ENCODE measurements at places on chromosomes 1 and 21.
A peak's percentile ranks its signal among the peaks of the same experiment; 100 is the strongest.

DNA sequence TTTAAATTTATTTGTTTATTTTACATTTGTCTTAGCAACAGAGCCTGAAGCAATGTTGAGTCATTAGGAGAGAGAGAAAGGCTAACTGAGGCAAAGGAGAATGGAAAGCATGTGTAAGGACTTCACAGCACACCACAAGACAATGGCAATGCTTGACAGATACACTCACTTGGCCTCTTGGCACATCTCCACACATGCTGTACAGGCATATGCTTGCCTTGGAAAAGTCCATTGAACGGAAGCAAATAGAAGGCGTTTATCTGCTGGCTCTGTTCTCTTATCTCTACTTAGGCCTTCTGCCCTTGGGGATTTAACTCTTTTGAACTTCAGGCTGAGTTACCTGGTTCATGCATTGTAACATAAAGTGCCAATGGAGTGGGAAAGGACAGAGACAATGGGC is 262.2 kb upstream of the POU3F1 start:
- no peak for DNase-seq

DNA sequence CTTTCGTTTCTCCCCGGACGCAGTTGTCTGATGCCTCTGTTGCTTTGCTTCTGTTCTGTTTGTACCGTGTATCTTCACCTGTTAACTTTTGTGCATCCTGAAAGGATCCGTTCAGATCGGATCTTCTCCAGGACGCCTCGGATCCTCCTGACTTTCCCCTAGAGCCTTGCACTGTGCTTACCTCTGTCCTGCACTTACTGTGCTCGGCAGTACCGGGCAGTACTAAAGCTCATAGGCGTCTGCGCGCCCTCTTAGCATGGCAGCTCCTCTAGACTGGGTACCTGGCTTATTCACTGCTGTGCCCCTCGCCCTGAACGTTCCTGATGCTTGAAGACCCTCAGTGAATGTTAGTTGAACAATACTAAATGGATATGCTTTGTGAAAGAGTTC is 934 bp downstream of the SCP2 start:
- no peak for DNase-seq

GRCh38 chr1:180215856-180216625 is 14.0 kb upstream of the LHX4 start:
- no peak for DNase-seq

DNA sequence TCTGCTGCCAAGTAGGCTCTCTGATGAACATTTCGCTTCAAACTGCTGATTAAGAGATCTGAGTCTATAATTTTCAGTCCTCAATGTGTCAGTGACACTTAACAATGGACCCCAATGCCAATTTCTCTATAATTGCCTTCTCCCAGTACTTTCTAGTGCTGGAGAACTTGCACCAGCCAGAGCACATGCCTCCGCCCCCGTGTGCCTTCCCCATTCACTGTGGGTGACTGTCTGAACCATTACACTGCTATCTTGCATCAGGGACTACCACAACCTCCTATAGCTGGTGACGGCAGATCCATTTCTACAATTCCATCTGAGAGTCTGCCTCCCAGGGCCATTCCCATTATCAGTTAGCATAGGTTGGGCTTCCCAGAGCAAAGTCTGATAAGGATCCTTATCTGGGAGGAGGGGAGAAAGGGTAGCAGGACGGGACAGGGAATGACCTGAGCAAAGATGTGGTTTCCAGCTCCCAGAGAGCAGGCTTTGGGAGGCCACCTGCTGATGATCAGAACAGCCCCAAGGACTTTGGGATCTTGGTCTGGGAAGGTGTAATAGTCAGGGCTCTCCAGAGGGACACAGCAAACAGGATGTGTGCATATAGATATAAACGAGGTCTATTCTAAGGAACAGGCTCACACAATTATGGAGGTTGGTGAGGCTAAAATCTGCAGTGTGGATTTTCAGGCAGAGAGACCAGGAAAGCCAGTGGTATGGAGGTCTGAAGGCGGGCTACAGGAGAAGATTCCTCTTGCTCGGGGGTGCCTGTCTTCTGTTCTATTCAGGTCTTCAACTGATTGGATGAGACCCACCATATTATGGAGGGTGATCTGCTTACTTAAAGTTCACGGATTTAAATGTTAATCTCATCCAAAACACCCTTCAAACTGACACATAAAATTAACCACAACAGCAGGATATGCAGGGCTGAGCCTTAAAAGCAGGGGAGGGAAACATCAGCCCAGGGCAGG is 238.2 kb downstream of the PTPRU start:
- DNase-seq = no peak

- no peak for DNase-seq
Measured at GRCh38 chr1:3924825-3925220, 24.8 kb upstream of the C1orf174 start.

DNA sequence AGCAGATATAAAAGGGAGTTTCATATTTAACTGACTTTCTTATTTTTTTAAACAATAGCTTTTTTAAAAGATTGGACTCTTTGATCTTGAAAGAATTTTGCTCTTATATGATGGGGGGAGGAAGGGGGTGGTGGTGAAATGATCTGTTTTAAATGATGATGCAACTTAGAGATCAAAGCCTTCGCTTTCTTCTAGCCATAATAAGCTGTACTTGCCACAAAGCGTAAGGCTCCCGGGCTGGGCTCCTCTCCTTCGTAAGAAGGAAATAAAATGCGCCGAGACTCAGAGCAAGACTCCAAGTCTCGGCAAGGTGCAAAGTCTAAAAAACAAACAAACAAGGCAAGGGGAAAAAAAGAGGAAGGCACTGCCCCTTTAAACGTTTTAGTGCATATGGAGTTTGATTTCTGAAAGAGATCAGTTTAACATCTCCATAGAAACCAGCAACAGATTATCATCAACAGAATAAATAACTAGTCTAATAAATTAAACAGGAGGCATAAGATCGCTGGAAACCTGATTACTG is 3.3 kb downstream of the CASZ1 start:
- DNase-seq = peak; percentile 60

GRCh38 chr21:46158666-46159300 is 3.4 kb upstream of the FTCD start:
- no peak for DNase-seq

GRCh38 chr1:236089046-236089773 is 24.3 kb upstream of the NID1 start:
- no peak for DNase-seq

- DNase-seq = peak; percentile 27
Measured at GRCh38 chr1:226549937-226550671, 1.5 kb downstream of the STUM start.

- DNase-seq = no peak
Measured at GRCh38 chr1:178566187-178566586, 53.3 kb downstream of the TEX35 start.

DNA sequence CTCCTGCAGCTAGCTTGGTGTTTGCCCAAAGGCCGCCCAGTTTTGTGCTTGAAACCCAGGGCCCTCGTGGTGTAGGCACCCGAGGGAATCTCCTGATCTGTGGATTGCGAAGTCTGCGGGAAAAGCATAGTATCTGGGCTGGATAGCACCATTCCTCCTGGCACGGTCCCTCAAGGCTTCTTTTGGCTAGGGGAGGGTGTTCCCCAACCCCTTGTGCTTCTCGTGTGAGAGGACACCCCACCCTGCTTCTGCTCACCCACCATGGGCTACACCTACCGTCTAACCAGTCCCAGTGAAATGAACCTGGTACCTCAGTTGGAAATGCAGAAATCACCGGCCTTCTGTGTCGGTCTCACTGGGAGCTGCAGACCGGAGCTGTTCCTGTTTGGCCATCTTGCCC is 403.5 kb downstream of the USP25 start:
- DNase-seq = no peak

DNA sequence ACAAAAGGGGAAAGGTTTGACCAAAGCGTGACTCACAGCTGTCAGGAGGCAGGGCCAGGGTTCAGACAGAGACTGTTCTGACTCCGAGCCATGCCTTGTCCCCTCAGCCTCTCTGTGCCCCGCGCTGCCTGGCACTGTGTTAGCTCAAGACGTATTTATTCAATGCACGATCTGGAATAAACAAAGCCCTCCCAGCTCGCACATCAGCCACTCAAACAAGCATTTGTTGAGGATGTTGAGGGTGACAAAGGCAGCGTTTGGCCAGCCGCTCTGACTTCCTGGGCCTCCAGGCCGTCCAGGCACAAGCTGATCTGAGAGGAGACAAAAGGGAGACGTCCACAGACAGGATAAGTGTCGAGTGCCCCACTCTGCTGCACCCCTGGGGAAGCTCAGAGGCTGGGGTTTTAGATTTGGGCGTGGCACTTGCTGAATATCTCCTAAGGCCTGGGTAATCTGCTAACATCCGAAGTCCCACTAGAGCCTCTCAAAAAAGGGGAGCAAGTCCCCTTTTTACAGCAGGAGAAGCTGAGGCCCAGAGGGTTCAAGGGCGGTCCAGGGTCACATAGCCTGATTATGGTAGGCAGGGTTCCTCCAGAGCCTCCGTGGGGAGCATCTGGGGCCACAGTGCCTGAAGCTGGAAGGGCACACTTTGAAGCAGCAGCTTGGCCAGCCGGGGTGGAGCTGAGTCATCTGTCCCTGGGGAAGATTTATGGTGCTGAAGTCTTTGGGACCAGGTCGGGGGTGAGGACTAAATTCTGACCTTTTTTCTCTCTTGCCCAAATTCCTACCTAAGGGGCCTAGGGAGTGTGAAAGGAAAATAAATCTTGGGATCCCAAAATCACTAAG is 95.9 kb downstream of the SPSB1 start:
- DNase-seq = no peak

GRCh38 chr1:61481315-61481715 is 243.6 kb downstream of the TM2D1 start:
- DNase-seq = no peak

DNA sequence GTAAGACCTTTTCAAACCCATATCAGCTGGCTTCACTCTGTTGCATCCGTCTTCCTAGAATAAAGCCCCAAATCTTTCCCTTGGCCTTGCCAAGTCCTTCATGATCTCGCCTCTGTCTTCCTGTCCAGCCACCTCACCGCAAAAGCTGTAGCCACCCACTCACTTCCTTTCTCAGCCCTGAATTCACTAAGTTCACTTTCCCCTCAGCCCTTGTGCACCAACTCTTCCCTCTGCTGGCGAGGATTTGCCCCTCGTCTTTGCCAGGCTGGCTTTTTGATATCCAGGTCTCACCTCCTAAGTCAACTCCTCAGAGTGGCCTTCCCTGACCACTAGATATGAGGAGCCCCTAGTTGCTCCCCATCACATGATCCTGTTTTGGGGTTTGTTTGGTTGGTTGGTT is 3.9 kb upstream of the COL16A1 start:
- DNase-seq = peak; percentile 29

DNA sequence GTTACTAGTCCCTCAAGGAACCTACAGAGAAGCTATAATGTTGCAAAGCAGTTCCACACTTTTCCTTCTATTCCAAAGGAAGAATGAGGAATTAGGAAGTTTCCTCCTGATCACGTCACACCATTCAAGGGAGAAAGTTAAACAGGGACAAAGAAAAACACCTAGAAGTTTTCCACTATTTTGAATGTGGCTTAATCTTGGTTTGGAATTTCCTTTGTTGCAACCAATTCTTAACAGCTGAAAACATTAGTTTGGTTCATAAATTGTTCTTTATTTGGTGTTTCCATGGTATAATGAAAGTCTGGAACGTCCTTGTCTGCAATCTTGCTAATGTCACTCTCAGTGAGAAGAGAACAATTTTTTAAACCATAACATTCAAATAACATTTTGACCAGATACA is 8.4 kb downstream of the MNDA start:
- no peak for DNase-seq

DNA sequence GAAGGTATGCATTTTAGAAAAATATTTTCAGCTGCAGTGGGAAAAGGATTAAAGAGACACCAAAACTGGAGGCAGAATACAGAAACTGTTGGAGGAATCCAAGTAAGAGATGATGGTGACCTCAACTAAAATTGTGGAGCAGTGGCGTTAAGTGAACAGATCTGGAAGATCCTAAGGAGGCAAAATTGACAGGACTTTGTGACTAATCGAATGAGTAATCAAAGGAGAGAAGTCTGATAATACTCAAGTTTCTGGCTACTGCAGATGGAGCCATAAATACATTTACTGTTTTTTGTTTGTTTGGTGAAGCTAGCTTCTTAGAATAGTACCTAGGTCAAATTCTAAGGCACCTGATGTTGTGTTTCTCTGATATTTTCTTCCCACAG is 3.1 kb downstream of the CTBS start:
- no peak for DNase-seq

- no peak for DNase-seq
Measured at GRCh38 chr1:9018333-9018732, 7.9 kb downstream of the SLC2A7 start.

DNA sequence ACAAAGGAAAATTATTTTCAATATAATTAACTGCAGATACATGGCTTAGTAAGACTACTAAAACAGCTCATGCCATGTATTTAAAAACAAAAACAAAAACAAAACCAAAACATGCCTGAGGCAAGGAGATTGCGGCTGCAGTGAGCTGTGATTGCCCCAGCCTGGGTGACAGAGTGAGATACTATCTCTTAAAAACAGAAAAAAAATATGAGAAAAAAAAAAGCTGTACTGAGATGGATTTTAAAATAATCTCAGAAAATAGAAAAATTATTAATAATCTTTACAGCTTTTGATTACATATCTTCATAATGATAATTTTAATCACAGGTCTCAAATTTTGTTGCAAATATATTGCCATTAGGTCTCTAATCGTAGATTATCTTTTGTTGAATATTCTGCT is 24.0 kb upstream of the LIN9 start:
- DNase-seq = no peak

- DNase-seq = no peak
Measured at GRCh38 chr1:4166713-4167112, 266.6 kb upstream of the C1orf174 start.

DNA sequence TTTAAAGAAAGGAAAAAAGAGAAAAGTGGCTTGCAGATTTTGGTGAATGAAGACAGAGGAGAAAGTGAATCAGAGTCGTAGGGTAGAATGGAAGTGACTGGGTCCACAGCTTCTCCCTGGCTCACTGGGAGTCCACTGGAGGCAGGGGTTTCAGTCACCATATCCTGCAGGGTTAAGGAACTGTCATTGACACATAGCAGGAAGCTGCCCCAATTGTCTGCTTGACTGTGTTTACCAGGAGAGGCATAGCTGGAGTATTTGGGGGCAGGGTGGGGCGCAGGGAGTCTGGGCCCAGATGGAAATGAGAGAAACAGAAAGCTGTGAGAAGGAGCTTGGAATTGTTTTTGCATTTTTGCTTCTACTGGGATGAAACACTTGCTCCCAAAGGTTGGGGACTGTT is 228.8 kb upstream of the CSF3R start:
- DNase-seq = no peak
